ENCODE measurements at places on chromosomes 5 and 9.

GRCh38 chr9:114174876-114175771, 19.8 kb downstream of the COL27A1 start:
- DNase-seq, result no peak

- no peak for DNase-seq
Measured at GRCh38 chr5:80928073-80928472, 32.1 kb upstream of the RASGRF2 start.

- DNase-seq, result no peak
Measured at GRCh38 chr5:104998572-104998971, 1436.0 kb upstream of the NUDT12 start.

DNA sequence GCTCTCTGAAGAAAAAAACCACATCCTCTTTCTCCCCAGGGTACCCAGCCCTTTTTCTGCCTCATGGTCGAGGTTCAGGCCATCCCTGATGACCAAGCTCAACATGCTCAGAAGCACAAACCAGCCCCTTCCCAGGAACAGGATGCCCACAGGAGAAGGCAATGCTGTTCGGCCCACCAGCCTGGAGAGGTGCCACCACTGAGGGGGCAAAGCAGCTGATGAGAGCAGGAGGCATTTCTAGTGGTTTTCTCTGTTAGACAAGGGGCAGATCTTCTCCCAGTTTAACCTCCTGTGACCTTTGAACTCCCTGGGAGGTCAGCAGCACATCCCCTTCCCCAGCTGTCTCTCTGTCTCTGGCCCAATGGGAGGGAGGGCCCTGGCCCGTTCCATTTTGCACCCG, 73.0 kb downstream of the PAX5 start:
- DNase-seq, result no peak
